ENCODE measurements at places on chromosomes 7 and 10.
A peak's percentile ranks its signal among the peaks of the same experiment; 100 is the strongest.

DNA sequence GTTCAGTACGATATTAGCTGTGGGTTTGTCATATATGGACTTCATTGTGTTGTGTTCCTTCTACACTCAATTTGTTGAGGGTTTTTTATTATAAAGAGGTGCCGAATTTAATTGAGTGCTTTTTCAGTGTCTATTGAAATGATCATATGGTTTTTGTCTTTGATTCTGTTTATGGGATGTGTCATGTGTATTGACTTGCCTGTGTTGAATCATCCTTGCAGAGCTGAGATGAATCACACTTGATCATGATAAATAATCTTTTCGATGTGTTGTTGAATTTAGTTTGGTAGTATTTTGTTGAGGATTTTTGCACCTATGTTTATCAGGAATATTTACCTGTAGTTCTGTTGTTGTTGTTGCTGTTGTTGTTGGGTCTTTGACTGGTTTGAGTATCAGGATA lies 39.8 kb downstream of the ATOH7 start:
- no peak for DNase-seq

GRCh38 chr7:121447243-121447910 lies 51.3 kb upstream of the FAM3C start:
- DNase-seq, result no peak

GRCh38 chr7:17917842-17918241 lies 22.5 kb downstream of the SNX13 start:
- no peak for DNase-seq

DNA sequence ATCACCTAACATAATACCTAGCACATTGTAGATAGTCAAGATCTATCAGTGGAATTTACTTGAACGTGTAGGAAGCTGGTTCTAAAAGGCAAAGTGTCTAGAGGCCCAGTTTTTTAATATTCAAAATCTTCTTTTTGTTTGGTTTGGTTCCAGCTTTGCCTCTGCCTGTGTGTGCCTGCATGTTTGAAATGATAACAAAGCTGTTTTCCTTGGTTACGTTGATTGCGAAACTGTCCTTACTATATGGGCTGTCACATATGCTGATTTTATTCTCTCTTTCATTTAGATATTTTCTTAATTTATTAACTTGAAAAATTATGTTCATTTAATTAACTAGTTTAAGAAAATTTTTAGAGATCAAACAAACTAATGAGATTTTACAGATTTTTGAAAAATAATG lies 237.3 kb downstream of the SEMA3A start:
- no peak for DNase-seq

GRCh38 chr7:37234928-37235327 lies 213.7 kb downstream of the ELMO1 start:
- no peak for DNase-seq

DNA sequence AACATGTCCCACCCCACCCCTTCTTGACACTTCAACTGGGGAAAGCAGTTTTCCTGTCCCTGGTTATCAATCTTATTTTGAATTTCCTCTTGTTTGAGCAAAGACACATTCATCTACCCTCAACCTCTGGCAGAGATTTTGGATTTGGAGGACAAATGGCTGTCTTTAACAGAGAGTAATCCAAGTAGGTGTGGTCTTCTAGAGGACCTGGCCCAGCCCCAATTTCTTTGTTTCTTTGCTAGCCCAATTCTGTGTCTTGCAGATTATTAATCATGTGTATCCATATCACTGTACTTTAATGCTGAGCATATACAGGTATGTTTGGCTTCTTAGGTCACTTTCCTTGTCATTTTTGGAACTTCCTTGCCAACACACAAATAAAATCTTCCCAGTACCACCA lies 58.8 kb upstream of the ADCY1 start:
- no peak for DNase-seq

DNA sequence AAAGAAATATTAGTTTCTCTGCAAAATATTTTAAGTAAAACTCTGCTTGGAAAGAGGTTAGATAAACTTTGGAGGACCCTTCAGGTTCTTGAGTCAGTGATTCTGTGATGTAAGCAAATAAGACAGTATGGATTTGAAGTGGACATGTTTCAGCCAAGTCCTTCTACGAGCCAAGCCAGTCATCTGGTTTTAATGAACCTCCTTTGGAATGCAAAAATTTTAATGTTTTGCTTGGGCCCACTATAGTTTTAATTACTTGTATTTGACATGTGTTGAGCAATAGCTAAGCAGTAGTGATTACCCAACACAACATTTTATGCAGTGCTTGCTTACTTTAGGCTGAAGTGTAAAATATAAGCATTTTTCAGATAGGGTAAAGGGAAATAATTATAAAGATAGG lies 296.3 kb upstream of the SEMA3D start:
- DNase-seq, result no peak

GRCh38 chr7:43244232-43244631 lies 131.8 kb downstream of the HECW1 start:
- DNase-seq, result no peak

GRCh38 chr7:158910254-158911053 lies 54.1 kb downstream of the DYNC2I1 start:
- DNase-seq, result no peak

GRCh38 chr7:143514995-143515735 lies 37.5 kb downstream of the TAS2R41 start:
- DNase-seq, result no peak

GRCh38 chr7:127473409-127473808 lies 80.9 kb upstream of the ZNF800 start:
- DNase-seq, result no peak

DNA sequence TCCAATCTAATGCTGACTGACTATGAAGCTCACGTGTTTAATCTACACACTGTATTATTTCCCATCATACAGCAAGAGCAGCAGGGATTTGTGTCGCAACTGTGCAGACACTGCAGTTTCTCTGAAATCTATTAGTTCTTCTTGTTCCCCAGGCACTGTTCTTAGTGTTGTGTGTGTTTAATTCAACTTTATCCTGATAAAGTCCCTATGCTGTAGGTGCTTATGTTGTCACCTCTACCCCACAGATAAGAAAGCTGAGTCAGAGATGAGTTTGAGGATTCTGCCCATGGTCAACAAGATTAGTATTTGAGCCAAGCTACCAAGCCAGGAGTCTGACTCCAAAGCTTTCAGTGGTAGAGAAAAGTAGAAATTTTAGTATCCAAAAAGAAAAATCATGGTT lies 22.5 kb upstream of the EPHB6 start:
- DNase-seq, result no peak

DNA sequence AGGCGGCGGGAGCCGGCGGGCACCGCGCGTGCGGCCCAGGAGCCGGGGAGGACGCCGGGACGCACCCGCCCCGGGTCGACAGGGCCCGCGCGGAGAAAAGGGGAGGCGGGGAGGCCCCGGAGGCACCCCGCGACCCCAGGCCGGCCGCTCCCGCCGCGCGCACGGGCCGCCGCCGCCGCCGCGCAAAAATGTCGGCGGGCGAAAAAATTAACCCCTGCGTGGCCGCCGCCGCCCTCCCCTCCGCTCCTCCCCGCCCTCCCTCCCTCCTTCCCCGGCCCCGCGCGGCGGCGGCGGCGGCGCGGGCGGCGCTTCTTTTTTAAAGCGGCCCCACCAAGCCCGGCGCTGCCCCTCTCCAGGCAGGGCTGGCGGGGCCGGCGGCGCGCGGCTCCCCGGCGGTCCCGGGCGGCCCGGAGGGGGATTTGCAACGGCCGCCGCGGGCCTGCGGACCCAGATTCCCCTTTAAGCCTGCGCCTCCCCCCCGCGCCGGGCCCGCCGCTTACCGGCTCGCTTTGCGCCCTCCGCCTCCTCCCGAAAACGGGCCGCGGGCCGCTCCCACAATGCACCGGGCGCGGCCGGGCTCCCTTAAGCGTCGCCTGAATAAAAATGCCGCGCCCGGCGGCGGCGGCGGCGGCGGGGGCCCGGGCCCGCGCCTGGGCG lies 465 bp downstream of the SEPHS1 start:
- DNase-seq, result peak; percentile 63

- no peak for DNase-seq
These were observed 35.0 kb downstream of the C10orf105 start for GRCh38 chr10:71684356-71685173.

DNA sequence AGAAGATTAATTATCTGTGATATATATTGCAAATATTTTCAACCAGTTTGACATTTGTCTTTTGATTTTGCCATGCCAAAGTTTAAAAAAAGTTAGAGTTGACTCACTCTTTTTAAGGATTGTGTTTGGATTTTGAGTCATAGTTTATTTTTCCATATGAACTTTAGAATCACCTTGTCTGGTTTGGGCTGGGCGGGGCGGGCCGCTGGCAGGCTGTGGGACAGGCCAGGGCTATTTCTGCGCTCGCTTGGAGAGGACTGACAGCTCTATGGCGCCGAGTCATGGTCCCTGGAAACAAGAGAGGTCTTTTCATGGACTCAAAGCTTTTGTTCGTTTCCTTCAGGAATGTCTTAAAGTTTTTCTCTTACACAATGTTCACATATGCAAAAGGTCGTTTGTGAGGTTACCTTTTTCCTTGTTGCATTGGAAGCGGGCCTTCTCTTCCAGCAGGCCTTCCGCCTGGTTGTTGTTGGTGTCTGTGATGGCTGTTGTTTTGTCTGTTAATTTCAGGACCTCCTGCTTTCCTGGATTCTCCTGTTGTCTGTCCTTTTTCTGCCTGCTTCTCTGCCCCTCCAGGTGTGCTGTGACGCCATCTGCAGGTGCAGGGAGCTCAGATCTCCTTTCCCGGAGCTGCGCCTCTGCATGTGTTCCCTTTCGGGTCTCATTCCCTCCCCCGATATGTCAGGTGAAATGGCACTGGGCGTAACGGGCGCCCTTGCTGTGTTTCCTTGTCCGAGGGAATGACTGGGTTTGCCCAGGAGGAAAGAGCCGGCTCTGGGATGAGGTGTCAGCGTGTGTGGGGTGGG lies 53.8 kb downstream of the INPP5A start:
- DNase-seq, result no peak

- no peak for DNase-seq
These were observed 146.9 kb downstream of the TPST1 start for GRCh38 chr7:66352071-66352470.

- DNase-seq, result no peak
These were observed 56.5 kb upstream of the SORCS3 start for GRCh38 chr10:104584541-104584940.

GRCh38 chr10:112784022-112784461 lies 166.0 kb upstream of the TCF7L2 start:
- no peak for DNase-seq

GRCh38 chr10:73088304-73088703 lies 8.4 kb downstream of the P4HA1 start:
- DNase-seq, result no peak

DNA sequence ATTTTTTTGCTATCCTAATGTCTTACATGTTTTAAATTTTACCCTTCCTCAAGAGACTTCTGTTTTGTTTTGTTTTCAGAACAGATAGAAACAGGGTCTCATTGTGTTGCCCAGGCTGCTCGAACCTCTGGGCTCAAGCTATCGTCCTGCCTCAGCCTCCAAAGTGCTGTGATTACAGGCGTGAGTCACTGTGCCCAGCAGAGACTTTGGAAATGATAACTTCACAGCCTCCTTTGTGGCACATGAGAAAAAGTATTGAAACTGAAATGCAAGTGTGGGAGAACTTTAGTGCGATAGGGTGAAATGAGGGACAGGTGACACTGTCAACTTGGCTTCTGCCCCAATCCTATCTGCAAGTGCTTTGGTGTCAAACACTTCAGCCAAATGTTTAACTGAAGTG lies 21.6 kb downstream of the IRF5 start:
- DNase-seq, result no peak

GRCh38 chr10:97849687-97850402 lies at the start of gene GOLGA7B:
TSS of gene GOLGA7B (plus strand) at chr10:97849843. CDS start at chr10:97850304, 461 bp downstream.
- DNase-seq, result peak; percentile 38

DNA sequence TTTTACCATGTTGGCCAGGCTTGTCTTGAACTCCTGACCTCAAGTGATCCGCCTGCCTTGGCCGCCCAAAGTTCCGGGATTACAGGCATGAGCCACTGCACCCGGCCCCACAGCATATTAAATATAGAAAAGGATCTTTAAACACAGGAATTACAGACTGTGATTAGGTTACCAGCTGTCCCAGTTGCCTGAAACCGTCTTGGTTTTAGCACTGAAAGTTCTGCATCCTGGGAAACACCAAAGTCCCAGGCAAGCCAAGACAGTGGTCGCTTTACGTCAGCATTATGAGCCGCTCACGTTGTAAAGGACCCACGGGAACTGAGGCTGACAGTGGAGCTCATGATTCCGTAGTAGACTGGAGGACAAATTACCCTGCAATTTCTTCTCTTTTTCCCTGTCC lies 69.0 kb upstream of the FAM180A start:
- no peak for DNase-seq

GRCh38 chr7:100219271-100219737 lies 445 bp upstream of the PVRIG start:
- DNase-seq, result no peak

DNA sequence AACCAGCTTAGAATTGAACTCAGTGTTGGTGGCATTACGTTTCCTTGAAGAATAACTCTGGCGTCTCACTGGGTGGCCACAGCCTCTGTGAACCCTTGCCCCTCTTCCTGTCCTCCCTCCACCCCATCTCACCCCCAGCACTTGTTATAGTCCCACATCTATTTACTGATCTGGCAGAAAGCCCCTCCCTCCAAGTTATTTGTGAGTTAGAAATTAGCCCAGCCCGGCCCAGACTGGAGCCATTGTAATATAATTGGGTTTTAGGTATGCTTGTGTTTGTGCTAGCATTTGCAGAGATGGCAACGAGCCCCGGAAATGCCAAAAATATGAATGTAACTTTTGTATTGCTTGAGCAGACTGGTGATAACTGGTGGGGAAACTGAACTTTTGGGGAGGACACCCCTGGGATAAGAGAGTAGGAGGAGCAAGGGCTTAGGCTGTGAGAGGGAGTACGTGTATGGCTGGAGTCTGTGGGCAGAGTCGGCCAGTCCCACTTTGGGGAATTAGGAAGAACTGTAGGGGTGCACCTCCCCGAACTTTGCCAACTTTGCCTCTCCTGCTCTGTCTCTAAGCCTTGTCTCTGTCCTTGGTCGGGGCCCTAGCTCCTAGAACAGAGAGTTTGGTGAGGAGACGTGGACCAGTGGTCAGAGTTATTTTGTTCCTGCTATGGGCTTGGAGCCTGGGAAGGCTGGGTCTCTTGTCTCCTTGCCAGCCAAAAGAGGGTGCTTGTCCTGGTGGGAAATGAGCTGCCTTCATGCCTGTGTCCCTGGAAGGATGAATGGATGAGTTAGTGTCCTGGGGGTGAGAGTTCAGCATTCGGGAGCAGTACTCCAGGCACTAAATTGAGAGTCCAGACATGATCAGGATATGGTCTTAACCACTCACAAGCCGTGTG lies 19.3 kb upstream of the TRIM8 start:
- DNase-seq, result no peak

GRCh38 chr10:120689777-120690529 lies 161.2 kb upstream of the WDR11 start:
- no peak for DNase-seq

GRCh38 chr7:12923971-12924370 lies 236.5 kb downstream of the ARL4A start:
- no peak for DNase-seq

All from activated CD4-positive, alpha-beta T cell treated with anti-CD3 and anti-CD28 coated beads for 24 hours (primary cell).